Thoracic aorta (tissue), 2 donors: ENCODE measurements at places on chromosomes 7 and 10.

DNA sequence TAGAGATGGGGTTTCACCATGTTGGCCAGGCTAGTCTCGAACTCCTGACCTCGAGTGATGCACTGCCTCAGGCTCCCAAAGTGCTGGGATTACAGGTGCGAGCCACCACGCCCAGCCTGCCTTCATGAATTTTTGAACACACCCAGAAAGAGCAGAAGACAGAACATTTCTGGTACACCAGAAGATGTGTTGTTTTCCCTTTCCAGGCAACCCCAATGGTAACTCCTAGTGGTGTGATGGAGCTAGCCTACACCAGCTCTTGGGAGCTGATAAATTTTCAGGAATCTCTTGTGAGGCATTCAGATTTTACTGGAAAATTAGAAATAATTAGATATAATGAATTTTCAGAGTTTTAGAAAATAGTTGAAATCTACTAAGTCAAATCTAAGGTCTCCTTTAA is 904 bp upstream of the CCDC7 start:
- H3K4me3 ChIP-seq = peak overlapping the region; percentile 87
- no peaks in the 10 kb centered on the region for H3K27me3 ChIP-seq
- peaks cover 4% of the 10 kb centered on the region for H3K4me1 ChIP-seq
- no peaks in the 10 kb centered on the region for H3K36me3 ChIP-seq
- H3K27ac ChIP-seq = peak overlapping the region; percentile 89

GRCh38 chr7:134962270-134962780 is 24.0 kb upstream of the AGBL3 start:
- no peaks in the 10 kb centered on the region for H3K27me3 ChIP-seq
- peaks cover 29% of the 10 kb centered on the region for H3K4me1 ChIP-seq
- peaks cover 58% of the 10 kb centered on the region for H3K36me3 ChIP-seq

DNA sequence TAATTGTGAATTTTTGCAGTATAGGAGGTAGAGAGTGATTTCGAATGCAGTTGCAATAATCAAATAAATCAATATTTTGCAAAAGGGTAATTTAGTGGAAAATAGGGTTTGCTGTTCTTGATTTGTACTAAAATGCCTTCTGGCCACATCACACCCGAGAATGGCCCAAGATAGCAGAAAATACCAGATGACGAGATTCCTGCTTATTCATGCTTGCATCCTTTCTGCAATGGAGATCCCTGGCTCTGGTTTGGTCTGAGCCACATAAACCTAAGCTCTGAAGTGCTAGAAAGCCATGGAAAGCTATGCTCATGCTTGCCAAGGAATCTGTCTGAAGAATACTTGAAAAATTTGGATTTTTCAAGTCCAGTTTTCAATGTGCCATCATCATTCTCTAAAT is 634.2 kb upstream of the COBL start:
- no peak for DNase-seq
- H3K36me3 ChIP-seq = no peaks in the 10 kb centered on the region
- H3K27ac ChIP-seq = no peak overlapping the region
- H3K27me3 ChIP-seq = no peaks in the 10 kb centered on the region

GRCh38 chr7:2190531-2190930 is 42.2 kb downstream of the MAD1L1 start:
- H3K36me3 ChIP-seq = peaks cover under 1% of the 10 kb centered on the region
- DNase-seq = no peak
- no peaks in the 10 kb centered on the region for H3K4me1 ChIP-seq

GRCh38 chr7:20217193-20217948 is at the start of gene MACC1:
Gene MACC1, minus strand, starts transcription at chr7:20217384. Its CDS starts 55,522 bp downstream, at chr7:20161862.
- no peak within 1 kb of the TSS for H3K4me3 ChIP-seq
- no peak within 1 kb of the TSS for H3K27ac ChIP-seq
- H3K27me3 ChIP-seq = no peaks in the 10 kb centered on the region
- H3K4me1 ChIP-seq = no peaks in the 10 kb centered on the region
- no peak for DNase-seq
- H3K36me3 ChIP-seq = no peaks in the 10 kb centered on the region

DNA sequence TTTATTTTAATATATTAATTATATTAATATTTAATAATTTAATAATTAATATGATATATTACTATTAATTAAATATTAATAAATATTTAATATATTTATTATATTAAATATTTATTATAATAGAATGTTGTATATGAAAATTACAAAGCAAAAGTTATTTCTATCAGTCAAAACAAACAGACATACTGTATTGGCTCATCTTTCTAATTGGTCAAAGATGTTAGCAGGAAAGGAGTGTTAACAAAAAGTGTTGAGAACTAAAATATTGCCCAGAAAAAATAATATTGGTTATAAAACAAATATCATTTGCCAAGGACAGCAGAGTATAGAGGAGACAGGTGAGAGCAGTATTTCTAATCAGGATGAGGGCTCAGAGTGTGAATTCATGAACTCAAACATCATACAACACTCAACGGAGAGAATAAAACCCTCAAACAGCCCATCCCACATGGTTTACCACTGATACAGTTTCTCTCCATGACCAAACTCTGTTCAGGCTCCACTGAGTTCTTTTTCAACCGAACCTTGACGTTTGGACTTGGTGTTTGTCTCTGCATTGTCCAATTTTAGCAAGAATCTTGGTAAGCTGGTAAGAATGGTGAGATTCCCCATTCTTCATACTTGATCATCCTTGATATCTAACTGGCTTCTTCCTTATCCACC is 58.0 kb downstream of the TSPAN12 start:
- no peak overlapping the region for H3K4me3 ChIP-seq
- no peaks in the 10 kb centered on the region for H3K4me1 ChIP-seq
- no peak for DNase-seq
- H3K27me3 ChIP-seq = no peaks in the 10 kb centered on the region
- H3K27ac ChIP-seq = no peak overlapping the region
